Fibroblast of skin of left quadriceps (primary cell): ENCODE measurements at places on chromosomes 6 and 20.

- DNase-seq, result no peak
Observed at GRCh38 chr6:105135056-105135455, 44.8 kb downstream of the POPDC3 start.

DNA sequence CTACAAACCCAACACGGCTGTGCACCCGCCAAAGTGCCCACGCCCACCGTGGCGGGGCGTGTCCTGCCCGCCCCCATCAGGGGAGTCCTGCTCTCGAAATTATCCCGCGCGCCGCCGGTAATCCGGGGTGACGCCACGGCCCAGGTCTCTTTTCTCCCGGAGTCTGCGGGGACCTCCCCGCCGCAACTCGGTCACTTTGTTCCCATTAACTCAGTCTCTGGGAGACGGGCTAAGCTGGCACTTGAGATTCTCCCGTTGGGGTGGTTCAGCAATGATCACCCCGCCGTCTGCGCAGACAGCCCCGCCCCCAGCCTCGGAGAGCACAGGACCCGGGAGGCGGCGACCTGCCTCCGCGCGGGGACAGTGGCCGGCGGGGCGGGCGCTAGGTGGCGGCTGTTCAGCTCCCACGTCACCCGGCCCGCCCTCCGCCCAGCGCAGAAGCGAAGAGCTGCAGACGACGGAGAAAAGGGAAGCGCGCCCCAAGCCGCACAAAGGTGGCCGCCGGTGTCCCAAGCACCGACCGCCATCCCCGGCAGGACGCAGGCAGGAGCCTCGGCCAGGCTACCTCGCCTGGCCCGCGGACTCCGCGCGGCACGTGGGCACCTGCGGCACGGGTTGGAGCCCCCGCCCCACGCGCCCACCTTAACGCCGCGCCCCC is 31.5 kb downstream of the SF3B5 start:
- DNase-seq, result no peak

- DNase-seq, result no peak
Observed at GRCh38 chr6:41434803-41435481, 99.5 kb downstream of the NCR2 start.

DNA sequence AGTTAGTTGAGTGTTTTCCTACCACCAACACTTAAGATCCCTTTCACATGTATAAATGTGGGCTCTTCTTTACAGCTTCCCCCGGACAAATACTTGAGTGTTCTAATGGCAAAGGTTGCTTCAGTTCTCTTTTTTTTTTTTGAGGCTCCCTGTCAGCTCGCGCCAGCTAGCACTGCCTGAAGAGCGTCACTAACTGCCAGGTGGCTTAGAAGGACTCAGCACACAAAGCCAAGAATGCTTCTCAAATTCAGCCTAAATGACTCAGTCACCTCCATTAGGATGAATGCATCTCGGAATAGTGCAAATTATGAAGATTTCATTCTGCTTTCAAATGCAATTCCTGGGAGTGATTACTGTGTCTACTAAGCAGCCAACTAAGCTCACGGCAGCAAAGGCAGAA is 150.7 kb upstream of the BTBD3 start:
- DNase-seq, result peak; percentile 12

- no peak for DNase-seq
Observed at GRCh38 chr20:6045566-6045965, 8.3 kb downstream of the LRRN4 start.

GRCh38 chr6:33075208-33075567 is 602 bp upstream of the HLA-DPB1 start:
- no peak for DNase-seq

DNA sequence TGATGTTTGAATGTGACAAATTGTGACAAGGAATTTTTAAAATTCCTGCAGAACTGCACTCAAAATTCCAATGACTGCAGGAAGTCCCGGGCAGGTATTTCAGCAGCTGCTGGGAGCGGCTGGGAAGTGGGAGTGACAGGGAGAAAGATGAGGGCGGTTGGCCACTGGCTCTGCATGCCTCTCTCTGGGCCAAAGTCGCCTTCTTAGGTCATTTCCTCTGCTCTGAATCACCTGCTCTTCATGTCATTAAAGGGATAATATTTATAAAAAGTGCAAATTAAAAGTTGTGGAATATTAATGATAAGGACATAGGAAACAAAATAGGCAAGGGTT is 43.9 kb downstream of the RAMACL start:
- no peak for DNase-seq

DNA sequence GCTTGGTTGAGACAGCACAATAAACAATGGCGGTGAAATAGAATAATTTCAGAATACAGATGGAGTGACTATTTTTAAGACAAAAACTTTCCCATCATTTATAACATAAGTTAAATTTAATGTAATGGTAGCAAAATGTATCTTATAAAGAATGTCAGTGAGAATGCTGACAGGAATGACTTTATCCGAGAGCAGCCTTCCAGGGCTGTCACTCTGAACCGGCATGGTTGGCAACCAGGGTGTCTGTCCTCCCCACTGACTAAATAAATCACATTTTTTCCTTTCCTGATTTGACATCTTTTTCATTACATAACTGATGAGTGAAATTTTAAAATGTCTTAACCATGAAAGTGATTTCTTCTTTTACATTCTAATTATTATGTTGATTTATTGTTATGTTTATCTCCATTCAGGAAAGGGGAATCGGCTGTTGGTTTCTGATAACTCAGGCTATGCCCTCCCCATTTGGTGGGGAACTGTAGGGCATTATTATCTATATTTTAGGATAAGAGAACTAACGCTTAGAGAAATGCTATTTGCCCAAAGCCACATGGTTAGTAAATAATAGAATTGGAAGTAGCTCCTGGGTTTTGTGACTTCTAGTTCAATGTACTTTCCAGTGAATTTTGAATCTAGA is 109.2 kb upstream of the OGFRL1 start:
- no peak for DNase-seq

- no peak for DNase-seq
Observed at GRCh38 chr20:38295811-38296210, 8.1 kb upstream of the BPI start.

DNA sequence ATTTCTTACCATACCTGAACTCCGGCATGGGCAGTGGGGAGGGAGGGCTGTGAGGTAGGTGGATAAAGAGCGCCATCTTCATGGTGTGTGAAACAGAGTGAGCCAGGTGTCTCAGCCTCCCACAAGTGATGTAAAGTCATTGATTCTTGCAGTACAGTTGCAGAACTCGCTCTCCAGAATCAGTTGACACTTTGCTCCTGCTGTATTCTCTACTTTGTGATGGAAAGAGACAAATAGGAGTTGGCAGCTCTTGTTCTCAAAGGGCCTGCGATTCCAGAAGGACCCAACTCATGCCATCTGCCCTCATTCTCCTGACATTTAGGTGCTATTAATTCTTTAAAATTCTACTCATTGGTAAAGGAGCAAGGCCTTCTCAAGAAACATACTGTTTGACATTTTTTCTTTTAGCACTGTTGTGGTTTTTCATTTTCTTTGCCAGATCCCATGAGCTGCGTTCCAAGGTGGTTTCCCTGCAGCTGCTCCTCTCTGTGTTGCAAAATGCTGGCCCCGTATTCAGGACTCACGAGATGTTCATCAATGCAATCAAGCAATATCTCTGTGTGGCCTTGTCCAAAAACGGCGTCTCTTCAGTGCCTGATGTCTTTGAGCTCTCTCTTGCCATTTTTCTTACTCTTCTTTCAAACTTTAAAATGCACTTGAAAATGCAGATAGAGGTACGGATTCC is 49.3 kb downstream of the ARFGEF2 start:
- no peak for DNase-seq

DNA sequence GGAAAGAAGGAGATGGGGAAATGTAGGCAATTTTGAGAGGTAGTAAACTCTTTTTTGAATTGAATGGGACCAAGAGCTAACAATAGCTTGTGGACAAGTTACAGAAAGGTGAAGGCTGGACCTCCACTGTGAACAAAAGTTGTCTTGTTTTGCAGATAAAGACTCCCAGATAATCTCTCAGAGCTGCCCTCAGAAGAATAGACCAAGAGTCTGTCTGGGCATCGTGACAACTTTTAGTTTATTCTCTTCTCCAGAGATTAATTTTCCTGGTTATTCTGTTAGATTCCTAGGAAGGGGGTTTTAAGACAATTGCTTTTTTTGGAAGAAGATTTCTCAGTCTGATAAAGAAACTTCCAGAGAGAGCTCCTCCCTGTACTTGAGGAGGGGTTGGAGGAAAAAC is 161.9 kb downstream of the COL19A1 start:
- DNase-seq, result no peak

- DNase-seq, result no peak
Observed at GRCh38 chr20:10379761-10380160, 54.3 kb downstream of the MKKS start.

DNA sequence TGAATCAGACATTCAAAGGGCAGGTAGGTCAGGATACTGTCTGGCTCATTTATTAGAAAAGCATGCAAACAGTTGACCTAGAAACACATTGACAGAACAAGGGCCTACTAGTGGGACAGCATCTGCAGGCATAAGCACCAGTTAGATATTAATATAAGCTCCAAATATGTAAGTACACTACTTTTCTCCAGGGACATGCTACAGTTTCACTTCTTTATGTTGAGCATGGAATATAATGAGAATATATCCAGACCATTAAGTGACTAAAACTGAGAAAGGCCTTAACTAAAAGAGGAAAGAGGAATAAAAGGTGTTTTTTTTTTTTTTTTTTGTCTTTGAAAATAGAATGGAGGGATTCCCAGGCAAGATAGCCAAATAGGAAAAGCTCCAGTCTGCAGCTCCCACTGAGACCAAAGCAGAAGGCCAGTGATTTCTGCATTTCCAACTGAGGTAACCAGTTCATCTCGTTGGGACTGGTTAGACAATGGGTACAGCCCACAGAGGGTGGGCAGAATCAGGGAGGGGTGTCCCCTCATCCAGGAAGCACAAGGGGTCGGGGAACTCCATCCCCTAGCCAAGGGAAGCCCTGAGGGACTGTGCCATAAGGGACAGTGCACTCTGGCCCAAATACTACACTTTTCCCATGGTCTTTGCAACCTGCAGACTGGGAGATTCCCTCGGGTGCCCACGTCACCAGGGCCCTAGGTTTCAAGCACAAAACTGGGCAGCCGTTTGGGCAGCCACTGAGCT is 251.6 kb downstream of the PHF3 start:
- DNase-seq, result no peak

- peak; percentile 71 for DNase-seq
Observed at GRCh38 chr20:7497985-7498384, 442.3 kb downstream of the HAO1 start.

DNA sequence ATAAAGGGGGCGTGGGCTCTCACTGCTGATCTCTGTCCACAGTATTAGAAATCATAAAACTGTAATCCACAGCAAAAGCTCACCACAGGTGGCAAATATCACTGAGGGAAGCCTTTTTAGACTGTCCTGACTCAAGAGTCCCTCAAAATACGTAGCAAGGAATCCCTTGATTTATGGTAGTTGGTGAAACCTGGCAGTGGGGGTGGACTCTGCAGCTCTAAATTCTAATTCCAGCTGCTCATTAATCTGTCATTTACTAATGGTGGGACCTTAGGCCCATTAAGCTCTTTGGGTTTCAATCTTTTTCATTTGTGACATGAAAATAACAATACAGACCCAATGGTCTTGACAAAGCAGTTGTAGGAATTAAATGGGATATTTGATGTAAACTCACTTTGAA is 32.3 kb downstream of the GMDS start:
- DNase-seq, result no peak

- DNase-seq, result no peak
Observed at GRCh38 chr6:52726741-52727535, 36.3 kb downstream of the GSTA2 start.

GRCh38 chr20:24681634-24682495 is 212.4 kb downstream of the SYNDIG1 start:
- DNase-seq, result no peak

DNA sequence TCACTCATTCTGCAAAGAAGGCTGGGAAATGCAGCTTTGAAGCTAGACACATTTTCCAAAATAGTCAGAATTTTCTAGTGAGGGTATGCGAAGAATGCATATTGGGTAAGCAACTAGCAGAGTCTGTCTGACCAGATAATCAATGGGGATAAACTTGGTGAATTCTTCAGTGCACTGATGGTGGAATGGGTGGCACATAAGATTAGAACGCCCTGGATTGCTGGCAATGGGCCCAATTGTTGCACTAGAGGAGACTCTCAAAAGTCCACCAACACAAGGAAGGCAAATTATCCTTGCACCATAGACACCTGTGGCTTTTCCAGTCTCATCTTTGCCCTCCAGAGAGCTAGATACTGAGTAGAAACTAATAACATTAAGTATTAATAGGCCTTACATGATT is 167.6 kb downstream of the PTPRT start:
- DNase-seq, result no peak

DNA sequence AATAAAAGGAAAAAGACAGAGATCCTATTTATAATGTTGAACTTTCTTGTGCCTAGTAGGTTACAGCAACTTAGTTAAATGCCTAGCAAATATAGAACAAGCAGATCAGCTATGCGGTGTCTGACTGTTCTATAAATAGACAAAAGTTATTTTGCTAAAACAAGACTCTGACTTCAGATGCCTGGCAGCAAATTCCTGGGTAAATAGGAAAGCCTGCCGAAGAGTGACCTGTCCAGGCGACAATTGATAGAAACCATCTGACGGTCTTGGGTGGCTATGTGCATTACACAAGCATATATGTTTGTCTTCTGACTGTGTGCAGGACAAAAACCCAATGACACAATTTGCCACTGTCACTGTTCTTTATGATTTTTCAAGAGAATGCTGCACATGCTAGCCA is 38.0 kb upstream of the PDE10A start:
- no peak for DNase-seq

DNA sequence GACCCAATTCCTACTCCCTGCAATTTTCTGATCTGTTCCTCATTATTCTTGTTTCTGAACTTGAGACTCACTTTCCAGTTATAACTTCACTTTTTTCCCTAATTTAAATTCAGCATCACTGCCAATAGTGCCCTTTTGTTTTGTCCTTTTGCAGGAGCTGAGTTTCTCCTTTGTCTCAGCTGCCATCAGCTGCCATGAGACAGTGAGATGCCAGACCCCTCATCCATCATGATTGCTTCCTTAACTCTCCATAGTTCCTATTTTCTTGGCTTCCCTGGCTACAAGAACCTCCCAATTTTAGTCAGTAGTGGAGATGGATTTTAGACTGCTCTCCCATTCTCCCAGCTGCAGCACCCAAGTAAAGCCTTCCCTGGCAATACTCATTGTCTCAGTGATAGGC is 518.1 kb downstream of the HDGFL1 start:
- DNase-seq, result no peak

GRCh38 chr6:7494638-7495037 is 46.8 kb upstream of the DSP start:
- DNase-seq, result no peak

- no peak for DNase-seq
Observed at GRCh38 chr6:28142446-28142845, 763 bp downstream of the ZKSCAN8 start.

DNA sequence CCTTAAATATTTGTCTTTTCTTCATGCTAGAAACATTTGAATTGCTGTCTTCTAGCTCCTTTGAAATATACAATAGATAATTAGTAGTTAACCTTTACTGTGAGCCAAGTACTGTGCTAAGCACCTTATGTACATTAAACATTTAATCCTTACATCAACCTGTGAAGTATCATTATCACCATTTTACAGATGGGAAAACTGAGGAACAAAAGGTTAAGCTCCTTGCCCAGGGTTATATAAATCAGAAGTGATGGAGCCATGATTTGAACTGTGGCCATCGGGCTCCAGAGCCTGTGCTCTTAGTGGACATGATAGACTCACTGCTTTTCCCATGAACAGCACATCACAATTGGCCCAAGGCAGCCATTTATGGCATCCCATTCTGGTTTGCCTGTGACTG is 140.9 kb downstream of the UNC5CL start:
- DNase-seq, result no peak

- no peak for DNase-seq
Observed at GRCh38 chr6:169188051-169188470, 65.6 kb downstream of the THBS2 start.
